Stimulated activated CD8-positive, alpha-beta memory T cell treated with anti-CD3 and anti-CD28 coated beads, Interleukin-15, amount 100 ng/mL, for 24 hours (primary cell): ENCODE measurements at places on chromosomes 7 and 10.

- no peak for DNase-seq
Measured at GRCh38 chr7:55475855-55476803, 96.2 kb downstream of the VOPP1 start.

DNA sequence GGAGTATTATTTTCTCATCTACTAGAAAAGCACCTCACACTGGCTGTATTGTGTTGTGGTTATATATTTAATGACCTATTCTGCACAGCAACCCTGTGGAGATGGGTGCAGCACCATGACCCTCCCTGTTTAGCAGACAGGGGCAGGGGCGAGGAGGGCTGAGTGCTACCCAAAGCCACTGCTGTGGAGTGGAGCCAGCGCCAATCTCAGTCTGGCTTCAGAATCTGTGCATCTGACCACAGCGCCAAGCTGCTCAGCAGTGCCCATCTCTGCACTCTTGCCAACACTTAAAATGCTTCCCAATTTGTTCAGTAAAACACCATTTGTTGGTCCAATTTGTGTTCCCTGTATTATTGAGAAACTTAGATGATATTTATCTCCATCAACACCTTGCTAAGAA, 239.1 kb downstream of the ZMYND11 start:
- no peak for DNase-seq

DNA sequence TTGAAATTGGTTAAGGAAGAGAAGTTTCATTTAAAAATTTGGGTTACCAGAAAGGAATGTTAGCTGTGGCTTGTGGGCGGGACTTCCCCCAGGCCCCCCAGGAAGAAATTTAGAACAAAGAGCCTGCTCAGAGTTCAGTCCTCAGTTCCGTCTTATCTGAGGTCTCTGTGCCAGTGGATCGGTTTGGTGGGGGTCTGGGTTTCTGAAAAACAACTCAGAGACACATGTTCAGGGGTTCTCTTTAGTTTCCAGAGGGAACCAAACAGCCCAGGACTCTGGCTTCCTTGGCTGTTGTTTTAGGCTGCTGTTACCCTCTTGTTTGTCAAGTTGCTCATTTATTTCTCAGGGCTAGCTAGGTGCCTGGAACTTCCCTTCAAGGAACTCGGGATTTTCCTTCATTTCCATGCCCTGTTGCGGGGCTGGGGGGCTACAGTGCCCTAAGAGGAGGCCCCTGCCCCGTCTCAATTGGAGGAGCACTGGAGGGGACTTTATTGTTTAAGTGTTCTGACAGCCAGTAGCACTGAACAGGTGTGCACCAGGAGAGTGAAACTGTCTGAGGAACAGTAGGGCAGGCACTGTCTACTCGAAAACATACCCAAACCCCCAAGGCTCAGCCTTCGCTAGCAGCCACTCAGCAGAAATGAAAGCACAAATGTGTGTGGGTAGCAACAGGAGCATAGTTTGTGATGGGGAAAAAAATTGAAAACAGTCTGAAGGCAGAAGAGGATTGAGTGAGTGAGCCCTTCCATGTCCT, 59.9 kb downstream of the ALOX5 start:
- no peak for DNase-seq

DNA sequence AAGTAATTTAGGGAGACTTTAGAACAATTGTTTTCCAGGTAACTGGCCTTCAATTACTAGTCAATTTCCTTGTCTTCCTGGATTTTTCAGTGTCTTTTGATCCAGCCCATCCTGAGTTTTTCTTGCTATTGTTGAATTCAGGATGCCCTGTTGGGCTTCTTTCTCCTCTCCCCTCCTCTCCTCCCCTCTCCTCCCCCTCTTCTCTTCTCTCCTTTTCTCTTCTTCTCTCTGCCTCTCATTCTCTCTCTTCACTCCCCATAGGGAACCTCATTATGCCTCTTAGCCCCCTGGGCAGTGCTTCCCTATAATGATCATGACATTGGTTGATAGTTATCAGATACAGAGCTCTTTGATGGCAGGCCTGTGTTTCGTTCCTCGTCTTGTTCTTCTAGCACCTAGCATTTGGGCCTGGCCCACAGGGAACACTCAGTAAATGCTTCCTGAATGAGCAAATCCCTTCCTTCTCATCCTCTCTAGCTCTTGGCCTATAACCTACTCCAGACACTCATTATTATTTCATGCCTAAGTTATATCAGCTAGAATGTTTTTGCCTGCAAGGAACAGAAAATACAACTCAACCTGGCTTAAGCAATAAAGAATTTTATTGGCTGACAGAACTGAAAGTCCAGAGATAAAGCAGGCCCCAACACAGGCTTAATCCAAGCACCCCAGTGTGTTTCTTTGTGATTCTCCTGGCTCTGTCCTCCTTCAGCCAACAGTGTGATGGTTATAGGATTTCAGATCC, 56.8 kb downstream of the CACNB2 start:
- no peak for DNase-seq

GRCh38 chr10:56286096-56286495, 75.0 kb downstream of the ZWINT start:
- DNase-seq, result no peak

DNA sequence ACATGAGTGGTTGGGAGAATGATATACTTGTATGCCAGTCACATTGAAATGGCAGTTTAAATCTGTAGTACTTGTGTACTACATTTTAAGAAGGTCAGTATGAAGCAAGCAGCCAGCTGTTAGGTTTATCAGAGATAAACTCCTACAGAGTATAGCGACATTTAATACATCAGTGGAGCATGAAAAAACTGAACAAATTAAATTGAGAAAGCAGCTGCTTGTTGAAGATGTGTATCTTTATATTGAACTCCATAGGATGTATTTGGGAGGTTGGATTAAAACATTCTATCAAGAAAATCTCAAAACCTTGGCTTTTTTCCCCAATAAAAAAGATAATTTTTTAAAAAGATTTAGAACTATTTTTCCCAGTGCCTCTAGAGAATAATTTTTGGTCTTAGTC, 47.8 kb downstream of the PHF14 start:
- DNase-seq, result no peak

- no peak for DNase-seq
Measured at GRCh38 chr7:148222721-148223120, 367.8 kb upstream of the C7orf33 start.

- no peak for DNase-seq
Measured at GRCh38 chr7:79563821-79564522, 110.5 kb upstream of the MAGI2 start.

- DNase-seq, result no peak
Measured at GRCh38 chr7:57424515-57425238, 25.3 kb upstream of the ZNF716 start.

DNA sequence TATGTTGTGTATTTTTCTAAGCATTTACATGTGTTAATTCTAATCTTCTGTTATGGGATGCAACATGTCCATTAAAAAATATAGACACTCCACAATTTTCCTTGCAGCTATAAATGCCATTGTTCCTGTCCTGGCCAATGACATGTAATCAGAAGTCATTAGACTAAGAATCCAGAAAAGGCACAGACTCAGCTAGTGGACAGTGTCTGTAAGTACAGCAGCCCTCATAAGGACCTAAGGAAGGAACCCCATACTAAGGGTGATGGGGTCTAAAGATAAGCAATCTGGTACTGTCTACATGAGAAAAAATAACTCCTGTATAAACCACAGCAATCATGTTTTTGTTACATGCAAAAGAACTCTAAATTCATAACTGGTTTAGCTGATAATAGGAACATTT, 115.9 kb downstream of the GPR85 start:
- no peak for DNase-seq

DNA sequence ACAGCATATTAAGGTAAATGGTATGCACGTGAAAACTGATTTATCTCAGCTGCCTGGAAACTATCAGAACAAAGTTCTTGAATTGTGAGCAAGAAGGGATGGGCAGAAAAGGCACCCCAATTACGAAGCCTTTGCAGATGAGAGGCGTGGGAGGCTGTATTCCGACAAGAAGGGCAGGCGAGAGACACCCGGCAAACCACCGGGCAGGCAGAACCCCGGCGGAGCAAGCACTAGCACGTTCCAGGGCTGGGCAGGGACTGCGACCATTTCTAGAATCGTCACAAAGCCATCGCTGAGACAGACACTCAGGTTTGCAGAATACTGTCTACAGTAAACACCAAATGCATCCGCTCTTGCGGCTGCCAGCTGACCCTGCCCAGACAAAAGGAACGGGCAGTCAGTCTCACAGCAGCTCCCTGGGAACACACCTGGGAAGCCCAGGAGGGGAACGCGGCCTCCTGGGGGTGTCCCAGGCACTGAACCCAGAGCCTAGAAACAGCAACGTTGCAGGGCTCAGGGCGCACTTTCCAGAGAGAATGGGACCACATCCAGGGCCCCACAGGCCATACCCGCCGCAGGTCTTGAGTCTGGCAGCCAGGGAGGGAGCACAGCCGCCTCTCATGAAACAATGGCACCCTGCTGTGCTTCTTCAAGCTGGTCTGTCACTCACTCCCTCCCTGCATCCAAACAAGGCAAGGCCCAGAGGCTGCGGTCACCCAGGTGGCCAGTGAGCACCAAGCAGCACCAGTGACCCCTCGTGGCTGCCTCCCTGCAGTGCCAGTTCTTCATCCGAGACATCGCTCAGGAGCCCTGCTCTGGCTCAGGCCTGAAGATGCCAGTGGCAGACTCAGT, 261.9 kb downstream of the PTPRN2 start:
- no peak for DNase-seq

- DNase-seq, result no peak
Measured at GRCh38 chr7:112214883-112215282, 8.4 kb downstream of the ZNF277 start.

DNA sequence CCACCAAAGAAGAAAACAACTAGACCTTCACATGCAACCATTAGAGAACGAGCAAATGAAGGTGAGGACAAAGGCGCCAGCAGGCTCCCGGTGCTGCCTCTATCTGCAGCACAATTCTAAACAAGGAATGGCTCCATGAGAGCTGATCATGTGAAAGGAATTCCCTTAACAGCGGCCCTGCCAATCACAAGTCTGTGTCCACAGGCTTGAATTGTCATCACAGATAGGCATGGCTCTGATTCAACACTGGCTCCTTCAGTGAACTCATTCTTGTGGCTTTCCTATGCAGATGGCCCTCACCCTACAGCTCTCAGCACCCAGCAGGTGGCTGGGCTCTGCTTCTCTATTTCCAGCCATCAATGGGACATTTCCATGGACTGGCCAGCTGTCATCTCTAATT, 36.2 kb downstream of the LAMB1 start:
- no peak for DNase-seq

DNA sequence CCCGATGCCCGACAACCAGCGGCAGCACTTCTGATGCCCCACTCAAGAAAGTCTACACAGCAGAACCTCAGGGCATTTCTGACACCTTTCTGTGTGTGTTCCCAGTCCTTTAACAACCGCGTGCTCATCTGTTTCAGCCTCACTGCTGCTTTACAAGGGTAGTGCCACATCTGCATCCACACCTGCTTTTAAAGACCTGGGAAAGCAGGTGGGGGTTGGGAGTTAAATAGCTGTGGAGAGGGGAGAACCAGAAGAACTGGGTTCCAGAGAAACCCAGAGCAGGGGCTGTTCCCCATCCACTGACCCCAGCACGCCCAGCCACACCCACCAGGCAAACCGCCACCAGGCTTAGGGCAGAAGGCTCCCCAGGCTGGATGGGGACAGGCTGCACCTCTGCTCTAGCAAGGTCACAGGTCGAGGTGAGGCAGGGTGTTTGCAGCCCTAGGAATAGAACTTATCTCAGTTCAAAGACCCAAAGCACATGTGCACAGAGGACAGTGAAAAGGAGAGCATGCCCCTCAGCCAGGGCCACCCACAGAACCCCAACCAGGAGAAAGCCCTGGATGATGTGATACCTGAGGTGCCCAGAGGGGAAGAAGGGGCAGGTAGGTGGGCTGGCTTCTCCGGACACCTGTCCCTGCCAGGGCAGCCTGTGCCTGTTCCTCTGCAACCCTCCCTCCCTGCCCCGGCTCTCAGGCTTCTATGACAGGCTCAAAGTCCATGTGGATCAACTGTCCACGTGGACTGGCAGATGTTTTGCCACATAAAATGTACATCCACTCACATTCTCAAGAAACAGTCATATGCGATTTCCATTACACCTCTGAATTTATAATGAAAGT, 51.3 kb downstream of the COBL start:
- DNase-seq, result no peak

DNA sequence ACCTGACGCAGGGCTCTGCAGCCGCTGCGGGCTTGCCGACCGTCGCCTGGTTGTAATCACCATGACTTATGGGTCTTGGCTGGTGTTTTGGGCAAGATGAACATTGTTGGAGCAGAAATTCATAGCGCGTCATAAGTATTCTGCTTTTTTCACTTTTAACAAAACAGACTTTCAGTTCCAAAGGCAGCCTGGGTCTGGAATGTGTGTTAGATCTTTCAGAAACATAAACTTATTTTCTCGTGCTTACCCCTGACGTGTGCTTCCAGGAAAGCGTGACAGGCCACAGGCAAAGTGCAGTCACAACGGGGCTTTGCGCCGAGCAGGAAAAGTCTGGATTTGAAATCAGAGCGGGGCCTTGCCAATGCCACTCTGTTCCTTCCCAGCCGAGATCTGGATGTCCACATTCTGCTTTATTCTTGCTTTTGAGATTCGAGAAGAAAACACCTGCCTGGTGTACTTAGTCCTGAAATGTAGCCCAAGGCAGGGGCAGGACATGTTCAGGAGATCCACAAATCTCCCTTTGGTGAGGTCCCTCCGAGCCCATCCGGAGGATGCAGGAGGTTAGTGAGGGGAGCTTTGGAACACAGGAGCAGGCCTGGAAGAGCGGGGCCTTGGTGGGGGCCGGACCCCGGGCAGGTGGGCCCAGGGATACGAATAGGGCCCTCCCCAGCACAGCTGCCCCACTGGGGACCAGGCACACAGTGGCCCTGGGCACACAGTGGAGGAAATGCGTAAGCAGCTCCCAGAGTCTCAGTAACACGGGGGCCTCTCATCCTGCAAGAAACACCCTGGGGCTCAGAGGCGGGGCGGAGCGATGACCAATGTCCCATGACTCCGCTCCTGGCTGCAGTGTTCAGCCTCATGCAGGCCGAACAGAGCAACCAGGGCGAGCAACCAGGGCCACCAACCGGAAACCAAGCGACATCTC, 49.5 kb upstream of the EBF3 start:
- no peak for DNase-seq

DNA sequence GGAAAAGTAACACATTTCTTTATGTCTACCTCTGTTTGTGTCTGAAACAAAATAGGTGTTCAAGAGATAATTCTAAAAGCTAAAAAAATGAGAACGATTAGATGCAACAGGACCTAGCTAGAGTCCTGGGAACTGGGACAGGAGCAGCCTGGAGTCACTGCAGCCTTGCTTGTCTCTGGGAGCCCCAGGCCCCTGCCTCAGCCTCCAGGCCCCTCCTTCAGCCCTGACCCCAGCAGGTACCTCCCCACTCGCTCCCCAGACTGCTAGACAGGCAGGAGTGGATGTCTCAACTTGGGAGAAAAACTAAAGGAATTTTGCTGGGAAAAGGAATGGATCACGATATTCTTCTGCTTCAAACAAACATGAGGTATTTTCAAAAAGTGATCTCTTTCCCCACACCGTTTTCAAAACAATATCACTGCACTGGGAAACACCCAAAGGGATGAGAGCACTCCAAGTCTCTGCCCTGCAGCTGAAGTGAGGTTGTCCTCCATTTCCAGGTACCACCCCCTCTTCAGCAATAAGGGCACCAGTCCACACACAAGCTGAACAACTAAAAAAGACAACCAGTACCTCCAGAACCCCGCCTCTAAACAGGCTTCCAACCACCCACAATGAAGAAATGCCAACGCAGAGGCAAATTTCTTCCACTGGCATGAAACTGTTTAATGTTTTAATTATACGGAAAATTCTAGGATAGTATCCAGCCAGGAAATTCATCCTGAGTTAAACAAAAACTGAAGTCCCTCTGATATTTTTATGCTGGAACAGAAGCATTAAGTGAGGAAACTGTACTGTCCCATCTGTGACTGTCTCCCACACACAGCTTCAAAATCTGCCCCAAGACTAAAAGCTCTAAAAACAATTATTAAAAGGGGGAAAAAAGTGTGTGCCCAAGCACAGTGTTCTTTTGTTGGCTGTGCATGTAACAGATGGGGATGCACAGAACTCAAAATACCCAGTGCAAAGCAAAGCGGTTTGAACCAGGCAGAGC, 47.2 kb downstream of the XPNPEP1 start:
- no peak for DNase-seq
